ENCODE measurements at places on chromosomes 13 and 19.

GRCh38 chr13:76023652-76024051, 387.5 kb downstream of the LMO7 start:
- DNase-seq, result no peak

DNA sequence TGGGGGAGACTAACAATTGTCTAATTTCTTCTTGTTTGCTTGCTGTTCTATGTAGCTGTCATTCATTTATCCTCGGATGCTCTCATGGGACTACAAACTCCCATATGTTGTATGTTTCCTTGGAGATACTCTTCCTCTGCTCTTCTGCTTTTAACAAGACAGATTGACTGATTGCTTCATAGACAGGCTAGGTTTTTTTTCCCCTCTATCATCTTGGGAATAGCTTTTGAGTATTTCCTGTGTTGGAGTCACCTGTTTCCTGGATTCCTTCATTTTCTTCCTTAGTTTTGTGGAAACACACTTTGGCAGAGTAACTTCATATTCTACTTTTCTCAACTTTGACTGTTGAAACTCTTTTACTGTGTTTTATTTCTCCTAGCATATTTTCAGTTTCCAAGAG, 27.6 kb downstream of the EDNRB start:
- DNase-seq, result no peak

- DNase-seq, result no peak
Observed at GRCh38 chr13:97329331-97329730, 104.6 kb upstream of the RAP2A start.

GRCh38 chr19:14511229-14511593, 7.0 kb downstream of the DNAJB1 start:
- DNase-seq, result no peak

DNA sequence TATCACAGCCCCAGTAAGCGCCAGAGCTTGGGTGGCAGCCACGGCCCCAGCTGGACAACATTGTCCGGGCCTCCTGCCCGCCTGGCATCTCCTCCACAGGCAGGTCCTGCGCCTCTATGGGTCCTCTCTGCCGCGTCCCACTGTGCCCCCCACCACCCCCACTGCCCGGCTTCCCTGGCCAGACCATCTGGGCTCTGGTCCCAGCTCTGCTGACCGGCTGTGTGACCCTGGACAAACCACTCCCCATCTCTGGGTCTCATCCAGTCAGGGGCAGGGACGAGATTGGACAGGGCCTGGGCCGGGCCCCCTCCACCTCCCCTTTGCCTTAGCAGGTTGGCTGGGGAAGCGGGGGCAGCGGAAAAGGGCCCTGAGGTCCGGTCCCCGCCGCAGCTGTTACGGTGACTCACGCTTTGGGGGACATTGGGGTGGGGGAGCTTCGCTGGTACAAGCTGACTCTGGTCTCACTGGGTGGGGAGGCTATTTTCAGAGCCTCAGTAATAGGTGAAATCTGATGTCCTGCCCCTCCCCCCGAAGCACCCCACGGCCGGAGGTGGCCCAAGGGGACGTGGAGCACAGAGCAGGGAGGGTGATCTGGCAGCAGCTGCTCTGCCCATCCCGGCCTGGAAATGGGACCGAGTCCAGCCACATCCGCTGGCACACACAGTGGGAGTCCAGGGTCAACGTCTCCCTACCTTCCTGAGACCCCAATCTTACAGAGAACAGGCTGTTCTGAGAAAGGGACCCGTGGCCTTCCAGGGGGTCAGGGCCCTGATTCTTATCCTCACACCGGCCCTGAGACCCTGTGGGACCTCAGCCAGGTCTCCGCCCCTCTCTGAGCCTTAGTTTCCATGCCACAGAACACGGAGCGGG, 9.1 kb downstream of the NFIC start:
- DNase-seq, result no peak

DNA sequence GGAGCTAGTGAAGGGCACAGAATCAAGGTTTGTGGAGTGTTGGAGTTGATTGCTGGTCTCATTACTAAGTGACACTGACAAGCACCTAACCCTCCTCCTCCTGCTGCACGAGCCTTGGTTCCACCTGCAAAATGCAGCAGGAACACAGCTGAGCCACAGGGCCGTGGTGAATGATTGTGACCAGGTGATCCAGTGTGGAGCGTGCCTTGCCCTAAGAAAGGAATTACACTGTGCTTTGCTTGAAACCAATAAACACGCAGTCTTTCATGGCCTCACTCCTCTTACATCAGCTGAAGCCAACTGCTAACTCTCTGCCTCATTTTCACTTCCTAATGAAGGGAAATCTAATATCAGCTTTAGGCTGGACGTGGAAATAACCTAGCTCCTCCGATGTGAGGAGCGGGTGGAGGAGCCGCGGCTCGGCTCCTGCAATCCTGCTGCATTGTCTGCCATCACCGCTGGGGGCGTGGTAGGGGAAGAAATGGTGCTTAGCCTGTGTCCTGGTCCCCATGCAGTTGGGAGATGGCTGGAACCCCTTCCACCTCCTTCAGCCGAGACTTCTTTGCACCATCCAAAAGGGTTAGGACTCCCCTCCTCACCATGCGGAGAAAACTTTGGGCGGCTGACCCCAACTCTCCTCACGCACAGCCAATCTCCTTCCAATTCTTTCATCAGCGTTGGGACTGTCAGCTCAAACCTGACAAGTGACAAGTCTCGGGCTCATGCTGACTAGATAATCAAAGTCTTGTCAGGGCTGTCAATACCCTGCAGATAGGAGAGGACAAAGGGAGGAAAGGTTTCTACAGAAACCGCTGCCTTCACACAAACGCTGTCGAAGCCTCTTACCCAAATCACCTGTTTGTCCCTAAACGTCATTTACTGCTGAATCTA, 427.9 kb downstream of the ZNF536 start:
- DNase-seq, result no peak

- DNase-seq, result no peak
Observed at GRCh38 chr19:41431426-41432386, 4.5 kb upstream of the B3GNT8 start.

DNA sequence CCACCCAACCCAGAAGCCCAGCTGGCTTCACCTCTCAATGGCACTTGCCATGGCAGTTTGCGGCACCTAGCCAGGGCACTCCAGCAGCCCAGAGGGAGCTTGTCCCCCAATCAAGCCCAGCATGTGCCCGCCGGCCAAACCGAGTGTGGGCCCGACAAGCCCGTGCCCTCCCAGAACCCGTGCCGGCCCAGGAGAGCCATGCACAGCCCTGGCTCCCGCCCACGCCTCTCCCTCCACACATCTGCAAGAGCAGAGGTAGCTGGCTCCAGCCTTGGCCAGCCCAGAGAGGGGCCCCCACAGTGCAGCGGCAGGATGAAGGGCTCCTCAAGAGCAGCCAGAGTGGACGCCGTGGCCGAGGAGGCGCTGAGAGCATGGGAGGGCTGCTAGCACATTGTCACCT, 2278.0 kb upstream of the PCDH20 start:
- DNase-seq, result no peak
